Stimulated activated CD8-positive, alpha-beta memory T cell treated with anti-CD3 and anti-CD28 coated beads, Interleukin-4, amount 100 ng/mL, for 1 hour (primary cell): ENCODE measurements at places on chromosomes 7 and 10.

DNA sequence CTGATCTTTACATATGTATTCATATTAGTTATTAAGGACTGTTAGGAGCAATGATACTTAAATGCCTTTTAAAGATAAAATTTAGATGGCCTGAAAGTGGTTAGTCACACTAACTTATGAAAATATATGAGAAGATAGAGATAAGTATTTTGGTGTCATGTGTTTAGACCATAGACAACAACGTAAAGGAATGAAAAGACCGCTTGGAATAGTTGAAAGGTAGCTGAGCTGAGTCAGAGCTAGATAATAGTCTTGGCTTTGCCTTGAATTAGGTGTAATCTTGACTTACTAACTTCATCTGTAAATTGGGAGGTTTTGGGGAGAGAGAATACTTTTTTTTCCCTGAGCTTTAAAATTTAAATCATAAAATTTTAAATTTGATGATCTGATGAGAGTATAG, 127.0 kb downstream of the LYZL1 start:
- no peak for DNase-seq

GRCh38 chr7:20441991-20442441, 111.3 kb downstream of the ITGB8 start:
- no peak for DNase-seq

DNA sequence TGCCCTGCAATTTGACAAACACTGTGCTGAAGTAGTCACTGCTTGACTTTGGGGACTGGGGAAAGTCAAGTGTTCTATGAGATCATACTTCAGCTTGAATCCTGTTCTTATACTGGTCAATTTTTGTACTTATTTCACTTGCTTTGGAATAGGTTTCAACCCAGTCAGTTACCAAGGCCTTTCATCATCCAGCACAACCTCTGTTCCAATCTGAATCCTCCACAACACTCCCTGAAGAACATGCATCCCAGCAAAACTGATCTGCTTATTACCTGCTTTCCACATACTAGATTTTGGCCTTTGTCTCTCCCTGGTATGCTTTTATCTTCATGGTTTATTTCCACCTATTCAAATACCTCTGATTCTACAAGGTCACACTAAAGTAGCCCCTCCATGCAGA, 29.5 kb downstream of the DPY19L1 start:
- no peak for DNase-seq

DNA sequence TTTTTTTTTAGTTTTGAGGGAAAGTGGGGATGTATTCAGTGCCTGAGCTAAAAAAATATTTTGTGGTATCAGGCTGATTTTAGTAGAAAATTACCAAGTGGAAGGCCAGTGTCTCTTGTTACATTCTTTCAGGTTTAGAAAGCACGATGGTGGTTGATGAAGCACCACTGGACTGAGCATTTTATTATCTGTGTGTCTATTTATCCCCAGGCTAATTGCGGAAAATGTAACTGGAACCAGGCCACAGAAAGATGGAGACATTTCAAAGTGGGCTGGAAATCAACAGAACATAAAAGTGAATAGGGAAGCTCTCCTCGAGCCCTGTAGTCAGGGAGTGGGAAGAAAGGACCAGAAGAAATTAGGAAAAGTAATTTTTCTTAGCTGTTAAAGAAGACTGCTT, 261.0 kb downstream of the STK31 start:
- no peak for DNase-seq

- no peak for DNase-seq
Measured at GRCh38 chr7:33108554-33109004, 625 bp downstream of the RP9 start.

GRCh38 chr7:27251652-27252590, 9.3 kb downstream of the EVX1 start:
- no peak for DNase-seq

- no peak for DNase-seq
Measured at GRCh38 chr7:71682181-71682580, 550.2 kb downstream of the GALNT17 start.

- DNase-seq, result no peak
Measured at GRCh38 chr7:13829914-13830900, 159.3 kb downstream of the ETV1 start.

GRCh38 chr7:52639981-52640380, 395.5 kb upstream of the POM121L12 start:
- no peak for DNase-seq

DNA sequence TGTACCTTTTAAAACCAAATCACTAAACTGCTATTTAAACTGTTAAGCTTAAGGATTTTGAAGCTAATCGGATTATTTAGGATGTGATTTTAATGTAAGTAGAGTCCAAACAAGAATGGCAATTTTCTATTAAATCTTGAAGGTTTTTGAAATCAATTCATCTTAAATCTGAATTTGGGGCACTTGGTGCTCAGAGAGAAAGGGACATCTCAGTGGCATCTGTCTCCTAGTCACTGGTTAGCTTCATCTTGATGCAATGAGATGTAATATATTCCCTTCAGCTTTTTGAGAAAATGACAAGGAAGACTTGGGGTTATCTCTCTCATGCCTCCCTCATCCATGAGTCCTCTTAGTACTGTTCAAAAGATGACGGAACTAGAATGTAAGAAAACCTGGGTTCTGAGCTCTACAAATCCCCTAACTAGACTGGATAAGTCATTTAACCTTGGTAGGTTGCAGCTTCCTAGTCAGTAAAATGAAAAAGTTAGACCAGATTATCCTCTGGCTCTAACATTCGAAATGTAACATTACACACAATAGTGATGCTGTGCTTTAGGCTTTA, 198.5 kb upstream of the NEBL start:
- no peak for DNase-seq

- DNase-seq, result no peak
Measured at GRCh38 chr10:83945982-83946718, 193.2 kb upstream of the GHITM start.

GRCh38 chr10:6396652-6397051, 183.4 kb downstream of the PRKCQ start:
- DNase-seq, result no peak

DNA sequence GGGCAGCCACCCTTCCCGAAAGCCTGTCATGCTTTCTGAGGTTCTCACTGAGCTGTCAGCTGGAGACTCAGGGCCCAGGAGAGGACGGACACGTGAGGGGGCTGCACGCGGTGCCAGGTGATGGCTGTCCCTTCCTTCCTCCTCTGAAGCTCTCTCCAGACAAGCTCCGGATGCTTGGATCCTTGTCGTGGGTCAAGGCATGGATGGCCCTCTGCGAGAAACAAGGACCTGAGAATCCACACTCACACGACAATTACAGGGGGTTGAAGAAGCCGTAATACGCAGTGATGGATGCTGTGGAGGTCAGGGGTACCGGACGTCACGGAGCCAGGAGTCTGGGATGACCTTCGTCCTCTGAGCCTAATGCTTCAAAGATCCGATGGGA, 170.3 kb downstream of the USP6NL start:
- no peak for DNase-seq

DNA sequence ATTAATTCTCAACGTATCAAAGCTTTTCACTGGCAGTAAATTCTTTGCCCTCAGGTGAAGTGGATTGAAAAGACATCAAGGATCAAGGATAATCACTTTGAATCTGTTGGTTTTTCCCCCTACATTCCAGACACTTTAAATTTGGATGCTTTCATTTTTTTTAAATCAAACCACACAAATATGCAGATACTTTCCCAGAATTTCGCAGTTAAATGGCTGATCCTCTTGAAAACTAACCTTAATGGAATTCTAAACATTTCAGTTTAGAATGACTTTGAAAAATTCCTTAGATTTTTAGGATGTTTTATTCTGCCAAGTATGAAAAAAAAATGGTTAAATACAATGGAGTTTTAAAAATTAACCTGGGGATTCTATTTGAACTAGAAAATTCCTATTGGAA, 325.9 kb downstream of the GFRA1 start:
- DNase-seq, result no peak

GRCh38 chr7:134832367-134832766, 52.9 kb downstream of the CALD1 start:
- DNase-seq, result no peak

GRCh38 chr10:64277536-64277935, 756.3 kb downstream of the REEP3 start:
- DNase-seq, result no peak

- DNase-seq, result no peak
Measured at GRCh38 chr7:9083837-9084236, 650.4 kb downstream of the NXPH1 start.

- DNase-seq, result no peak
Measured at GRCh38 chr10:14723052-14723689, 51.5 kb downstream of the FAM107B start.

DNA sequence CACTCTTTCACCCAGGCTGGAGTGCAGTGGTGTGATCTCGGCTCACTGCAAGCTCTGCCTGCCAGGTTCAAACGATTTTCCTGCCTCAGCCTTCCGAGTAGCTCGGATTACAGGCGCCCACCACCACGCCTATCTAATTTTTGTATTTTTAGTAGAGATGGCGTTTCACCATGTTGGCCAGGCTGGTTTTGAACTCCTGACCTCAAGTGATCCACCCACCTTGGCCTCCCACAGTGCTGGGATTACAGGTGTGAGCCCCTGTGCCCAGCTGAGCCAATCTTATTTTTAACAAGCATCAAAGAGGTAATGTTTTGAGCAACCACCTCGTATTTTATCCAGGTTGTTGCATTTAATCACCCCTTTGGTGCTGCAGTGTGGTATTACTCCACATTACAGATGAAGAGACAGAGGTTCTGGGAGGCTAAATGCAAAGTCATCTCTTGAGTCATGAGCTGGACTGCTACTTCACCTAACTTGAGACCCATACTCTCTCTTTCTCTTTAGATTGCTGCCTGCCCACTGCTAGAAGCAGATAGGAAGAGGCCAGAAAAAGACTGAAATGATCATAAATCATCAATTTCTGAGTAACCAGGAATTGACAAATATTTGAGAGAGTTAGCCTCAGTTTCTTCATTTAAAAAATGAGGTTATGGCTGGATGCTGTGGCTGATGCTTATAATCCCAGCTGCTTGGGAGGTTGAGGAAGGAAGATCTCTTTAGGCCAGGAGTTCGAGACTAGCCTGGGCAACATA, 116.2 kb downstream of the CAMK1D start:
- no peak for DNase-seq

GRCh38 chr7:7051206-7051877, 131.0 kb upstream of the C1GALT1 start:
- DNase-seq, result no peak

DNA sequence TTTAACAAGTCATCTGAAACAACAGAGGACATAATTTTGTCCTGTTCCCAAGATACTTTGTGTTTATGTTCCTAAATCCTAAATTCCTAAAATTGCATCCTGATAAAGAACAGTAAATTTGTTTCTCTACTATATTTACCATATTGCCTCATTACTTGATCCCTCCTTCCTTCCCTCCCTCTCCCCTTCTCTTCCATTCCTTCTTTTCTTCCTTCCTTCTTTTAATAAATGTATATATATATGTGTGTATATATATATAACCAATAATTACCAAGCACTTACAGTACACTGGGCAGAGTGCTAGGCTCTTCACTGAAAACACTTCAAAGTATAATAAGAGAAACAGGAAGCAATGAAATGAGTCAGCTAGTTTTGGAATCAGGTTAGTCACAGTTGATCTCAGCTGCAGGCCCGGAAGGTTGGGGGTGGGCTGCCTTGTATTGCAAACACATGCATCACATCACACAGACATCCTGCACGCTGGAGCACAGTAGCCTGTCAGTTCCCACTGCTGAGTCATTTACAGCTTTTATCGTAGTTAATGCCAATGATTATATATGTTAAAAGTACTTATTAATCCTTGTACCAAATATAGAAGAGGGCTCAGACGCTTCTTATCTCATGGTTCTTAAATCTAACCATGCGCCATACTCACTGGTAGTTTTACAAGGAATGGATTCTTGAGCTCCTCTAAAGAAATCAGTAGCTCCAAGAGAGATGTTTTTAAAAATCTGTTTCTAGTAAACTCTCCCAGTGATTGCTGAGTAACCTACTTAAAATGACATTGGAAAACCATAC, 551.7 kb downstream of the GRM8 start:
- no peak for DNase-seq

DNA sequence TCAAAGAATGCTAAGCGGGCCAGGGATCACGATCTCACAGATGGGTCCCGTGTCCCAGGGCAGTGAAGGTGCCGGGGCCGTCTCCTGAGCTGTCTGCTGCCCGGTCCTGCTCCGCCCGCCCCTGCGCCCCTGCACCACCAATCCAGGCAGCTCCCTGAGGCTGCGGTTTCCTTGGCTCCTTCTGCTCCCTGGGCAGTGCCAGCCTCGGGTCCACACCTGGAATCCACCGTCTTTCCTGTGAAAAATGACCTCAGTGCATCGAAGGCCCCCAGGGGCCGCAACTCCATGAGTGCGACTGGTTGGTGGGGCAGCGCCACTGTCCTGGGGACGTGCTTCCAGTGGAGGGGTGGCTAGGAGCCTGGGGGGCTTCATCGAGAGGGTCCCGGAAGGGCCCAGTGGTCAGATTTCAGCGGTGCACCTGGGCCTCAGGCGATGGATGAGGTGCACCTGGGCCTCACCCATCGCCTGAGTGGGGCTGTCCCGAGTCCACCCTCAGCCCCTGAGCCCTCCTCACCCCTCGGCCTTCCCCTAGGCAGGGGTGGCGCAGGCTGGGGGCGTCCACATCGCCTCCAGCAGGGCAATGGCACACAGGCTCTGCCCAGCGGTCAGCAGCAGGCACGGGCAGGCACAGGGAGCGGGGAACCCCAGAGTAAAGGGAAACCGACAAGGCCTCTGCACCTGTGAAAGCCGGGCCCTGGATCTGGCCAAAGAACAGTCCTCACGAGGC, 27.2 kb downstream of the ADGRA1 start:
- DNase-seq, result no peak

DNA sequence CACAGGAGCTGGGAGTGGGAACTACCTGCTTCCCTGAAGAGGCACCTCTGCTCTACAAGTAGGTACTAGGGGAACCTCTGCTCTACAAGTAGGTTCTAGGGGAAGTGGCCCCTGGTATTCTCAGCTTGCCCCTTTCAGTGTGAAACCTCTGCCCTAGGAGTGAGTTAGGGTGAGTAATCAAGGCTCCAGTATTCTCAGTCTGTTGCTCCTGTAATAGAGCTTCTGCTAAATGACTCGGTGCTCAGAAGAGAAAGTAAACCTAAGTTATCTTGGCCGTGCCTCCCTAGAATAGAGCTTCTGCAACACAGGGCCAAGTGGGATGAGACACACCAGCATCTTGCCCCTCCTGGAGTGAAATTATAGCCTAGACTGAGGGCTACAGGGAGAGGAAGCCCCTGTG, 13.4 kb upstream of the RASSF4 start:
- DNase-seq, result no peak

DNA sequence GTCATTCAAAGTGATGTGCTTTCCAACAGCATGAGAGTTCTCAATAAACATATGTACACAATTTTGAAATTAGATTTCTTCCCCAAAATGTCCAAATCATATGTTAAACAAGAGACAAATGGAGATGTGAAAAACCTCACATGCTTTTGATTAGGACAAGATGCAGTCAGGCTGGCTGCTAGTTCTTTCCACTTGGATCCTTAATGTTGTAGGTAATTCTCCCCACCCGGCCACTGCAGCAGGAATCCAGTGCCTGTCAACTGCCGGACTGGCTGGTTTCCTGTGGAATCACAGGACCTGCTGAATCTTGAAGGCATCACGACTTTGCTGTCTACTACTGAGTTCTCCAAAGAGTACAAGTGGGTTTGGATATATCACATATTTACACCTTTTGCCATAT, 138.6 kb upstream of the AKR1E2 start:
- no peak for DNase-seq

- no peak for DNase-seq
Measured at GRCh38 chr10:102438374-102438773, 6.0 kb upstream of the CUEDC2 start.

- DNase-seq, result no peak
Measured at GRCh38 chr7:87105401-87105800, 45.9 kb upstream of the ELAPOR2 start.
